ENCODE measurements at places on chromosomes 5 and 9. TPM values are rescaled to one million over a fixed set of nuclear protein-coding genes. Genes with fewer than 3 reads are reported as not detected.

TAS2R1 gene
- not detected for total RNA-seq

CNTNAP3B gene
- not detected for total RNA-seq

PCDHB12 gene
- total RNA-seq = 0.26 TPM

CSF2 gene
- 0.51 TPM for total RNA-seq

DNA sequence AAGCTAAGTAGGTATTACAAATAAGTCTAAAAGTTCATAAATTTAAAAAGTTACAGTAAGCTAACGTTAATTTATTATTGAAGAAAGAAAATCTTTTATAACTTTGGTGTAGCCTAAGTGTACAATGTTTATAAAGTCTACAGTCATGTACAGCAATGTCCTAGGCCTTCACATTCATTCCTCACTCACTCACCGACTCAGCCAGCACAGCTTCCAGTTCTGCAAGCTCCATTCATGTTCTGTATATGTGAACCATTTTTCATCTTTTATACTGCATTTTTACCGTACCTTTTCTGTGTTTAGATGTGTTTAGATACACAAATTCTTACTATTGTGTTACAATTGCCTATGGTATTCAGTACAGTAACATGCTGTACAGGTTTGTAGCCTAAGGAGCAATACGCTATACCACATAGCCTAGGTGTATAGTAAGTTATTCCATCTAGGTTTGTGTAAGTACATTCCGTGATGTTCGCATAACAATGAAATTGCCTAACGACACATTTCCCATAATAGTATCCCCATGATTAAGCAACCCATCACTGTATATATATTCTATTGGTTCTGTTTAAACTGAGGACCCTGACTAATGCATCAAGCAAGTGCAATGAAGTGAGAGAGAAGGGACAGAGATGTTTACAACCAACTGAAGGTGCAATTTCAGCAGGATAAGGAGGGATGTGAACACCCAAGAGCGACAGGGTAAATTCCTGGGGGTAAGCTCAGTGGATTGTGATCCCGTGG is 88.9 kb upstream of the TRIO start:
- DNase-seq = peak; percentile 27

GRCh38 chr5:137751869-137752491 is 2.2 kb downstream of the HNRNPA0 start:
- DNase-seq = peak; percentile 89

GRCh38 chr9:78663369-78663768 is 366.4 kb downstream of the PSAT1 start:
- no peak for DNase-seq

- no peak for DNase-seq
These were observed 467.2 kb downstream of the KIF4B start for GRCh38 chr5:155480731-155481131.

DNA sequence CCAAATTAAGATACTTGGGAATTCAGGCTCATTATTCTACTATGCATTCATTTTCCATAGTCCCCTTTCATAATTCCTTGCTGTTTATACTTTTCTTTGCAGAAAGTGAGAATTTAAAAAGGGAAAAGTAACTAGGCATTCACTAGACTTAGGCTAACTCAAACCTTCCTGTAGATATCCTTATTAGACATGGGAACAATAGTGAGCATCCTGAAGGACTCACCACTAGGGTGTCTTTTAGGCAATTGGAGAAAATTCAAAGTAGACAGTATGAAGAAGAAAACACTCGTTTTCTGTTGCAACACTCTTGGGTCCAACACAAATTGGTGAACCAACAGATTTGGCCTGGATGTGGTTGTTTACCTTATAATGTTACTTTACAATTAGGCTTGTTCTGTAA is 213.2 kb upstream of the GRIN3A start:
- no peak for DNase-seq

DNA sequence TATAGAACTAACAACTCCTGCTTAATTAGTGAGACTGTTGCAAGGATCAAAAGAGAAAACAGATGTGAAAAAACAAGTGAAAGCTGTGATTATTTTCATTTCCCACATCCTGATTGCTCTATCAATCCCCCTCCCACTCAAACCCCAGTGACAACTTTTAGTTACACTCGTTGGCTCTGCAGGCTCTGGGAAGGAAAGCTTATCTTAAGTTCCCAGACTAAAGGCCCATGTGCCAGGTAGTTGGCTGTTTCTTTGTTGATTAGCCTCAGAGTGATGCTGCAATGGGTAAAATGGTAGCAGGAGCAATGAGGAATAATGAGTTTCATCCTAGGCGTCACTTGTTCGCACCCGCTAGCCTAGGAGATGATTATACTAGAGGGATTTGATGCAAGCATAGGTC is 133.3 kb upstream of the IFNE start:
- no peak for DNase-seq

DNA sequence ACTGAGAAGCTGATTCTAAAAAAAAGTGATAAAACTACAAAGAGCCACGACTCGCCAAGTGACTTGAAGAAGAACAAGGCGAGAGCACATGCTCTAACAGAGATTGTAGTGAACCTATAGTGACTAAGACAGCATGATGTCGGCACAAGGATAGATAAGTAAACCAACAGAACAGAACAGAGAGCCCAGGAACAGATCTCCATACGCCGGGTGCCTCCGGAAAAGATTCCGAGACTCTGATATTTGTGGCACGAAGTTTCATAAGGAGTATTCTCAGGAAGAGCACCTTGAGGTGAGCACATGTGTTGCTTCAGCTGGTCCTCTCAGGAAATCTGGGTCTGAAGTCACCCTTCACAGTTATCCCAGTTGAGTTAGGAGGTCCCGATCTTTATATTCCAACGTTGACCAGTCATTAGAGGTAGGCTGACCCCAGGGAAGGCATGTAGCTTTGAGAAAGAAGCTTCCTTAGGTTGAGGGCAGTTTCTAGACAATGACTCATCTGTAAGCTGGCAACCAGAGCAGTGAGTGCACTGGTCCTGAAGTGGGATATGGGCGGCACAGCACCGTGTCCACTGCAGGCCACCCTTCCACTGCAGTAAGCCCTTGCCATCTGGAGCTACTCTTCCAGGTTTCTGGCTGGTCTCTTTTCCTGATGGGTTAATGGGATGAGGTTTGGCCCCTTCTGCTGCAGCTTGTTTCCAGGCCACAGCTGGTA is 13.6 kb upstream of the CLK4 start:
- no peak for DNase-seq

GRCh38 chr5:60287174-60287771 is 393.7 kb upstream of the PDE4D start:
- peak; percentile 52 for DNase-seq

DNA sequence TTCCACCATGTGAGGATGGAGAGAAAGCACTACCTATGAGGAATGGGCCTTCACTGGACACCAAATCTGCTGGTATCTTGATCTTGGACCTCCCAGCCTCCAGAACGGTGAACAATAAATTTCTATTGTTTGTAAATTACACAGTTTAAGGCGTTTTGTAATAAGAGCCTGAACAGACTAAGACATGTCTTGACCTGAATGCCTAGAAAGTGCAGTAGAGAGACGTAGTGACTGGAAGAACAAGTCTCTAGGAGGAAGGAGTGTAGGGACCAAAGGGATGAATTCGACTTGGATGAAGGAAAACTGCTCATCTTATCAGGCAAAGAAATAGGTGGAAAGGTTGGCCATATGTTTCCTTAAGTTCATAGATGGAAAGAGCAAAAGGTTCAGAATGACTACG is 309.8 kb upstream of the RGMB start:
- DNase-seq = no peak

- no peak for DNase-seq
These were observed 472.8 kb downstream of the DMRTA1 start for GRCh38 chr9:22919423-22919822.

- peak; percentile 6 for DNase-seq
These were observed 505 bp upstream of the ACER2 start for GRCh38 chr9:19408316-19408692.

DNA sequence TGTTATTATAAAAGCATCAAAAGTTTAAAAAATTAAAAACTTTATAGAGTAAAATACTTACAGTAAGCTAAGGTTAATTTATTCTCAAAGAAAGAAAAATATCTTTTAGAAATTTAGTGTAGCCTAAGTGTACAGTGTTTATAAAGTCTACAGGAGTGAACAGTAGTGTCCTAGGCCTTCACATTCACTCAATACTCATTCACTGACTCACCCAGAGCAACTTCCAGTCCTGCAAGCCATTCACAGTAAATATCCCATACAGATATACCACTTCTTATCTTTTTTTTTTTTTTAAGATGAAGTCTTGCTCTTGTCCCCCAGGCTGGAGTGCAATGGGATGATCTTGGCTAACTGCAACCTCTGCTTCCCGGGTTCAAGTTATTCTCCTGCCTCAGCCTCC is 73.1 kb upstream of the FST start:
- DNase-seq = peak; percentile 87

DNA sequence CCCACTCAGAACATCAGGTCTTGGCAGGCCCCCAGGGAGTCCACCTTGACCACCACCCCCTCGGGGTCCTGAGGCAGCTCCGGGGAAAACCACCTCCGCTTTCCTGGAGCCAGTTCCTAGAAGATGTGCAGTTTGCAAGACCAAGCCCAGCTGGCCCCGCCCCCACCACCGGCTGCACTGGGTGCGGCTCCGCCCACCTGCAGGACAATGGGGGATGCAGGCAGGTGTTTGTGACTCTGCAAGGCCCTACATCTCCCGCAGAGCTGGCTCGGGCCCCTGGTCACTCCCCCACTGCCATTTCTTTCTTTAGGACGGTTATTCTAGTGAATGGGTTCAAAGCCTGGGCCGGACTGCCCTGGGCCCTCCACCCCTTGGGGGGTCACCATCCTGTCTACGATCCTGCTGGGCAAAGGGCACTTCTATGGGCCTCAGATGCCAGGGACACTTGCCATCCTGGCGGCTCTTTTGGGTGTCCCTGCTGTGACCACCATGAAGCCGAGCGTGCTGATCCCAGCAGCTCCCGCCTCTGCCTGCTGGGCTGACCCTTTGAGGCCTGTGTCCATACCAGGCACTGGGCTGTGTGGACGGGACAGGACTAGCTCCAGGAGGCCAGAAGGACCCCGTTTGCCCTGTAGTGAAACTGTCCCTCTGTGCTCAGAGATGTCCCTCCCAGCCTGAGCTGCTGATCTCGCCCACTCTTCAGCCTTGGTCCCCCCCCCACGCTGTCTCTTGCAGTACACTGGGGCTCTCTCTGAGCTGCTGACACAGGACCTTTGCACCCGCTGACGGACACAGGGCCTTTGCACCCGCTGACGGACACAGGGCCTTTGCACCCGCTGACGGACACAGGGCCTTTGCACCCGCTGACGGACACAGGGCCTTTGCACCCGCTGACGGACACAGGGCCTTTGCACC is 5.9 kb upstream of the NACC2 start:
- no peak for DNase-seq

GRCh38 chr9:71760901-71761300 is 7.4 kb downstream of the CEMIP2 start:
- peak; percentile 49 for DNase-seq

All from fibroblast of lung (primary cell).